ENCODE measurements at places on chromosomes 3 and 15.

DNA sequence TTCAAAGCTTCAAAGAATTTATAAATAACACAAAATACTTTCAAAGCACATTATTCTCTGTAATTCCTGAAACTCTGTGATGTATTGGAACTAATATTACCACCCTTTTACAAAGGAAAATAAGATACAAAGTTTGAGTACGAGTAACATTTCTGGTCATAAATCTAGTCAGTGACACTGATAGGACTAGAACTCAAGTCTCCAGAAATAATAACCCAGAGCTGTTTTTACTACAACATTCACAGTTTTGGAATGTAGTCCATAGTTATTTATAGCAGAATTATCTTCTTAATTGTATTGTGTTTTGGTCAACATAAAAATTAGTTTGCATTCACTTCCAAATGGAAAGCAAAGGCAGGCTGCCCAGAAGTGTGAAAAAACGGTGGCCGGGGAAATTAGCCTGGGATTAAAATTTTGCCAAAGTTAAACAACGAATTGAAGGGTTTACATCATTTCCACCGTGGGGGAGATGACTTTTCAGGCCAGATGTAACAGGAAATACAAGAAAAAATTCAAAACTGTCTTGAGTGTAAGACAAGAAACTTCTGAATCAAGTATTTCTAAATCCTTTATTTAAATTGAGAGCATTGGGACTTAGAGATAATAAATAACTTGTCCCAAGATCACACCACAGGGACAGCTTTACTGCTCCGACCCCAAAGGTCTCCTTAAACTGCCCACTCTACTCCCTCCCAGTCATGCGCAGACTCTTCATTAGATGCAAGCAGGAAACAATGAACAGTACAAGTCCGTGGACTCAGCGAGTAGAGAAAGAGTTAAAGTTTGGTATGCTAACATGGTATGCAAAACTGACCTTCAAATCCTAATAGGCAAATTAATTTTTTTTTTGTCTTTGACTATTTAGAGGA lies 74.3 kb upstream of the VGLL4 start:
- DNase-seq, result no peak

DNA sequence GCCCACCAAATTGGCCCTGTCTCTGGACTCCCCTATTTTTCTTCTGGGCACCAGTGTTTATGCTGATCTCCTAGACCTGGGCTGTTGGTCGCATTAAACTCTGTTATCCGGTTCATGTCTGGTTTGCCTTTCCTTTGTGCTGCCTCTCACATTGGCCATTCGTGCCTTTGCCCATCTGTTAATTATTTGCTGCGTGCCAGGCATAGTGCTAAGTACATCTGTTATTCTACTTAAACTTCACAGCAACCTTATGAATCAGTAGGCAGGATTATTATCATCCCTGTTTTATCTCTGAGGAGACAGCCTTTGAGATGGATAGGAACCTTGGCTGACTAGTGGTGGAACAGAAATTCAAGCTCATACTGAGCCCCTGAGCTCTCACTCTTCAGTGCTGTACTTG lies 76.0 kb downstream of the THSD4 start:
- no peak for DNase-seq

DNA sequence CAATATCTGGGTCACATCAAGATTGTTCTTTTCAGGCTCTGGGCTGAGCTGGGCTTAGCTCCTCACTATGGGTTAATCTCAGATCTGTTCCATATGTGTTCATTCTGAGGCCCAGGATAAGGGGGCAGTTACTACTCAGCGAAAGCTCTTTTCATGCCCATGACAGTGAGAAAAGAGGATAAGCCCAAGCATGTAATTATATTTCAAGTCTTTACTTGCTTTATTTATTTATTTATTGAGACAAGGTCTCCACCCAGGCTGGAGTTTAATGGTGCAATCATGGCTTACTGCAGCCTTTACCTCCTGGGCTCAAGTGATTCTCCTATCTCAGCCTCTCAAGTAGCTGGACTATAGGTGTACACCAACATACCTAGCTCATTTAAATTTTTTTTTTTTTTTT lies 44.7 kb upstream of the SELENOK start:
- DNase-seq, result no peak

DNA sequence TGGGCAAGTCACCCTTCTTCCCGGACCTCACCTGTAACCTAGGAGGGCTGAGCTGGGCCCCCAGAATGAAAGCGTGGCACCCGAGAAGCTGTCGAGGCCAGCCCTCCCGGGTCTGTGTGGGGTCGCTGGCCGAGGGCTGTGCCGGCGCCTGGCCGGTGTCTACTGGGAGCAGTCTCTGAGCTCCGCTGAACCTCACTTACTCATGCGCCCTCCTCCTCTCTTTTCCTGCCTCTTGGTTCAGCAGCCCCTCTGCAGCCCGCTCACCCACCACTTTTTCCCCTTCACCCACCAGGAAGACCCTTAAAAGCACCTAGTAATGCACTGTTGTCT lies 419 bp downstream of the HYKK start:
- no peak for DNase-seq

GRCh38 chr3:72930754-72931153 lies 42.9 kb downstream of the GXYLT2 start:
- no peak for DNase-seq

DNA sequence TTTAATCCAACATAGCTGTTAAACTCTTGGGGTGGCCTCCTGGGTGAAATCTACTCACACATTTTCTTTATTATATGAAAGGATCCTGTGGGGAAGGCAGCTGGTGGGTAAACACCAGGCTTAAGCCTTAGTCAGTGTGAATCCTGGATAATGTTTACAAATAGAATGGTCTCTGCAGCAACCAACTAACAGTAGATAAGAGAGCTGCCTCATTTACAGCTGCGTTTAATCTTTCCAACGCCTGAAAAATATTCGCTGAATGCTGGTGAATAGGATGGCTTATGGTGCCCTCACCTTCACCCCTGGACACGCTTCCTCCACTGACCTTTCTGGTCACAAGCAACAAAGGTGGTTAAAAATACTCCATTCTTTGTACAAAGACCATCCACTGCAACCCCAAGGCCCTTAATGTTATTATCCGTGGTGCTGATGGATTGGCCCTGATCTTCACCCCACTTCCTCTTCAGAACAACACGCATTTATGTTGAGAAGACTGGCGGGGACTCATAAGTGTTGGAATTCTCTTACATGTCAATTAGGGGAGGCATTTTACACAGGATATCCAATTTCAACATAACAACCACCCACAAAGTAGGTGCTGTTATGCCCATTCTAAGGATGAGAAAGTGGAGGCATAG lies 120.0 kb upstream of the FRMD4B start:
- DNase-seq, result no peak

DNA sequence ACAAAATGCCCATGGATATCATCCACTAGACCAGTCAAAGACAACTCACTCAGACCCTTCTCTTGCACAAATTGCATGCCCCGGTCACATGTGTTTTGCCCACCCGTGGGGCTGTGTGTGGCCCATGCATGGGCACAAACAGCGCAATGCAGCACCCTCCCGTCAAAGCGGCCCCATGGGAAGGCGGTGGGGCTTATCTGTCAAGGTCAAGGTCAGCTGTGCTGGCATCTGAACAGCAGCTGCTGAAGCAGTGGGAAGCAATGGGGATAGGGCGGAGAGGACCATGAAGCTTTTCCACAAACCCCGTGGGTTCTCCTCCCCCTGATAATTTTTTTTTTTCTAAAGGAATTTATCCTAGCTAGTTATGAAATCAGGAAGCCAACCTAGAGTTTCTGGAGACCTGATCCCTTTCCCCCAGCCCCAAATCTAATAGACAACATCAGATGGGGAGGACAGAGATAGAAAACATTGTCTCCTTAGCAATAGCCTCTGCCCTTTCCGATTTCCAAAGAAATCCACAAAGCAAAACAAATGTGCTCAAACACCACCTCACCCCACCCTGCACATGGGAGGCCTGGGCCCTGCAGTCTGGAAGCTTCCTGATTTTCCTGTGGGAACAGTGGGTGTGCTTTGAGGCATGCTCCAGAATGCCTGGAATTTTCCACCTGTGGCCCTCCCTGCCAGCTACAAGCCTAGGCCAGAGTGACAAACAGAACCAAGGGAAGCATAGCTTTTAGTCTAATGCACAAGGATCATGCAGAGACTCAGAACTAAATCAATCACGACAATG lies 84.4 kb downstream of the BDH1 start:
- no peak for DNase-seq

- DNase-seq, result no peak
Measured at GRCh38 chr15:78797951-78798350, 13.3 kb downstream of the ADAMTS7 start.

GRCh38 chr15:86021281-86022264 lies 58.1 kb upstream of the AGBL1 start:
- DNase-seq, result no peak

- DNase-seq, result no peak
Measured at GRCh38 chr15:79724804-79725203, 172.0 kb downstream of the MTHFS start.

- DNase-seq, result peak; percentile 62
Measured at GRCh38 chr3:44198284-44199269, 43.1 kb upstream of the TOPAZ1 start.

DNA sequence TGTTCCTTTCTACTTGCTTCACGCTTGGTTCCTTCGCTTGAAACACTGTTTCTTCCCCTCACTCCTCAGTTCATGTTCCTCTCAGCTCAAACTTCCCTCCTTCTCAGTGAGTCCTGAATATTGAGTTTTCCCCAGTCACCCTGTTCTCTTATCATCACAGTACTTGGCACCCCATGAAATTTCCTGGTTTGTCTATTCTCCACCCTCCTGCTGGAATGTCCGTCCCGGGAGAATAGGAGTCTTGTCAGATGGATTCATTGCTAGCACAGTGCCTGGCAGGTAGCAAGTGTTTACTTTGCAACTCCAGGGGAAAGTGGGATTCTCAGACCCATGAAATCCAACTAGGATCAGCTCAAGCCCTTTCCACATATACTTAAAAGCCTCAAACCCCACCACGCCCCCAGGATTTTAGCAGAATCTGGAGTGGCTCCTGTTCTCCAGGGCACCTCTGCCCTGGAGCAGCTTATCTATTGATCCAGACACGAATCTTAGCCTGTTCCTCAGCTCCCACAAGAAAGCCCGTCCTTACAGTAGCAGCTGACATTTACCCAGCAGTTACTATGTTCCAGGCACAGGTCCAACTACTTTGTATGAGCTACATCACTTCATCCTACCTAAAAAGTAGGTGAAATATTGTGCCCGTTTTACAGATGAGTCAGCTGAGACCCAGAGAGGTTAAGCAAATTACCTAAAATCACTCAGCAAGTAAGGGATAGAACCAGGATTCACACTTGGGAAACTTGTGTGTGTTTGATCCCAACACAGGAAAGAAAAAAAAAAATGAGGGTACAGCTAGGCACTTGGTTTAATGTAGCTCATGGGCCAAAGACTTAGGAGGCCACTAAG lies 36.8 kb upstream of the MAP3K13 start:
- no peak for DNase-seq

DNA sequence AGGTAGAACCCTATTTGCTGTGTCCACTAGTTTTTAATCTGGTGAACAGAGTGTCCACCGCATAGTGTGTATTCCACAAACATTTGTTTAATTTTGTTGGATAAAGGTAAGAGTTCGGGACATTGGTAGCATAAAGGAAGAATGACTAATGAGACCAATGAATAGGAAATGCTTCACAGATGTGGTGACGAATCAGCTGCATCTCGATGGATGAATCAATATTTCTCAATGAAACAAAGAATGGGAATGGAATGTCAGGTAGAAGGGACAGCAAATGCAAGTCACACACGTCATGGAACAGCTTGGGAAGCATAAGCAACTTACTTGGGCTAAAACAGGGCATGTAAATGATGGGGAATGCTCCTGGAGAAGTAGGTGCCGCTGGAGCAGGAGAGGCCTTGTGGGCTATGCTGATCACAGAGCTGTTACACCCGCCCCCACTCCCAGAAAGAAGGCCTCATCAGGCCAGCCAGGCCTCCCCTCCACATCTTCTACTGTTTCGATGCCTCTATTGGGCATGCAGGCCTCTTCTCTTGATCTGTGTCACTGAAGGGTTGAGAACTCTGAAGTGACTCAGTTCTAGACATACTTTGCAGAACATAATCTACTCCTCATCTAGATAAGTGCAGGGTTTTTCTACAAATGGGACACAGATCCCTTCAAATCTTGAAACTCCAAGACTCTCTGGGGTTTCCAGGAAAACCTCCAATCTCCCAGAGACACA lies 120.0 kb upstream of the GADL1 start:
- no peak for DNase-seq

- no peak for DNase-seq
Measured at GRCh38 chr3:171132873-171133272, 106.4 kb upstream of the SLC2A2 start.

GRCh38 chr3:54830658-54831057 lies 97.2 kb downstream of the LRTM1 start:
- DNase-seq, result no peak

DNA sequence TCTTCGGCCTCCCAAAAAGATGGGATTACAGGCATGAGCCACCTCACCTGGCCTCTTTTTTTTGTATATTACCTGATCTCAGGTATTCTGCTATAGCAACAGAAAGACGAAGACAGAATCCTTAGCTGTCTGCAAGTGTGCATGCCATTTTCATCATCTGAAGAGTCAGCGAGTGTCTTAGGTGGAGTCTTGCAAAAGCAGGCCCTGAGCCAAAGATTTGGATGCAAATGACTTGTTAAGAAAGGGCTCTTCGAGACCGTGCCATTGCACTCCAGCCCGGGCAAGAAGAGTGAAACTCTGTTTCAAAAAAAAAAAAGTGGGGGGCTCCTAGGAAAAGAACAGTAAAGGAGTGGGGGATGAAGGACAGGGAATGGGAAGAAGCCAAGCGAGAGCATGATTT lies 10.2 kb upstream of the TRIM69 start:
- DNase-seq, result no peak

DNA sequence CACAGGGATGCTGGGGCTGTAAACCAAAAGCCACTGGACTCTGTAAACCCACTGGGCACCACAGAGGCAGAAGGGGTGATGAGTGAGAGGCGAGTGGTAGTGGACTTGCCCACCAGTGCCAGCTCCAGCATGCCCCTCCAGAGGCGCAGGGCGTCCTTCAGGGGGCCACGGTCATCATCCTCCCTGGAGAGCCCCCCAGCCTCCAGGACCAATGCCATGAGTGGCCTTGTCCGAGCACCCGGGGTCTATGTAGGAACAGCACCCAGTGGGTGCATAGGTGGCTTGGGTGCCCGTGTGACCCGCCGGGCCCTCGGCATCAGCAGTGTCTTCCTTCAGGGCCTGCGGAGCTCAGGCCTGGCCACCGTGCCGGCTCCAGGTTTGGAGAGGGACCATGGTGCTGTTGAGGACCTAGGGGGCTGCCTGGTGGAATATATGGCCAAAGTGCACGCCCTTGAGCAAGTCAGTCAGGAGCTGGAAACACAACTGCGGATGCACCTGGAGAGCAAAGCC lies at the start of gene BFSP2:
Gene BFSP2, plus strand, starts transcription at position 51 of the 510 bp plus-strand sequence. Its CDS starts 28 bp downstream, at position 79.
- no peak for DNase-seq

All from stimulated activated CD4-positive, alpha-beta T cell treated with anti-CD3 and anti-CD28 coated beads, Interleukin-1b, Interleukin-23, amount 100 ng/mL, for 4 hours (primary cell).